Mesothelial cell of epicardium (in vitro differentiated cells): ENCODE measurements at places on chromosomes 12 and 14. TPM values are rescaled to one million over a fixed set of nuclear protein-coding genes. Genes with fewer than 3 reads are reported as not detected.

TMEM263 gene
- total RNA-seq: 73.0 to 76.2 TPM (median 76.1 TPM) in 3 replicates

TROAP gene
- 29.5 to 30.8 TPM (median 29.8 TPM) in 3 replicates for total RNA-seq

ESR2 gene
- 0.31 to 0.44 TPM (median 0.43 TPM) in 3 replicates for total RNA-seq

ACOT4 gene
- total RNA-seq: 1.4 to 1.6 TPM (median 1.5 TPM) in 3 replicates

- DNase-seq: no peak
- peaks cover 3% of the 10 kb centered on the region for H3K27me3 ChIP-seq
- H3K4me1 ChIP-seq: no peaks in the 10 kb centered on the region
- H3K4me3 ChIP-seq: no peak overlapping the region
- no peaks in the 10 kb centered on the region for H3K36me3 ChIP-seq
Observed at GRCh38 chr12:131027876-131028586, 74.3 kb downstream of the ADGRD1 start.
